Activated CD4-positive, alpha-beta T cell treated with anti-CD3 and anti-CD28 coated beads for 4 hours (primary cell): ENCODE measurements at places on chromosomes 11 and 22.

DNA sequence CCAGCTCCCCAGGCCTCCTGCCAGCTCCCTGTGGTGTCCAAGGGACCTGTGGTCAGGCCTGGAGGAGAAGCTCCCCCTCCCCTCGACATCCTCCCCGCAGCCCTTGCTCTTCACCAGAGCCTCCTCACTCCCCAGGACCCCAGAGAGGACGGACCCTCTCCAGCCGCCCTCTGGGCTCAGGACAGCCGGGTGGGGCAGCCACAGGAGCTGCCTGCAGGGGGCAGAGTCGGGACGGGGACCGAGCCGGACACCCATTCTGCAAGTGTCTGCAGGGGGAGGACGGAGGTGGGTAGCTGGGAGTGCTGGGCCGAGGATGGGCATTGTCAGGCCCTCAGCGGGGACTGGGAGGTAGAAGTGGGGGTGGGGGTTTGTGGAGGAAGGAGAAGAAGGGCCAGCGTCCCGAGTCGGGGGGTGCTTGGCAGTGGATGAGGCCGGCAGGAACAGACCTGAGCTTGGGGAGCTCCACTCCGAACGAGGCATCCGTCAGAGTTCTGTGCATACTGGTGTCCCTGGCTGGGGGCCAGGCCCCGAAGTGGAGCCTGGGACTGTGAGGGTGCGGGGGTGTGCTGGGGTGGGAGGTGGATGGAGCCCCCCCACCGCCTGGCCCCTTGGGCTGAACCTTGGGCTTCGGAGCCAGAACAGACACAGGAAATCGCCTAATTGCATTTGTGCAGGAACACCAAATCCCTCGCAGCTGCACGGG, 15.2 kb downstream of the PRR33 start:
- no peak for DNase-seq

DNA sequence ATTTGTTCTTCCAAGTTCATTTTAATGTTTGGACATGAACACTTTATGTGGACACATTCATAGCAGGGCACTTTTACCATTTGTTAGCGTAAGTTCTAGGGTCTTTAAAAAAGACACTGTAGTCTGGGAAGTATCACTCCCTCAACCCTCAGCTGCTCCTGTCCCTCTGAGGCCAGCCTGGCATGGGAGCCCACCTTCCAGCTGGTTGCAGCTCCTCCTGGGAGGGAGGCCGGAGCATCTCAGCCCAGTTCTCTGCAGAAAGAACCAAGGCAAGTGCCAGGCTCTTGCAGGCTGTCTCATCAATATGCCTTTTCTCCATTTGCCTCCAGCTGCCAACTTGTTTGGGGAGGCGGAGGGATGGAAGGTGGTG, 150.6 kb downstream of the OPCML start:
- no peak for DNase-seq

- no peak for DNase-seq
Observed at GRCh38 chr11:8333376-8333775, 69.7 kb upstream of the LMO1 start.

DNA sequence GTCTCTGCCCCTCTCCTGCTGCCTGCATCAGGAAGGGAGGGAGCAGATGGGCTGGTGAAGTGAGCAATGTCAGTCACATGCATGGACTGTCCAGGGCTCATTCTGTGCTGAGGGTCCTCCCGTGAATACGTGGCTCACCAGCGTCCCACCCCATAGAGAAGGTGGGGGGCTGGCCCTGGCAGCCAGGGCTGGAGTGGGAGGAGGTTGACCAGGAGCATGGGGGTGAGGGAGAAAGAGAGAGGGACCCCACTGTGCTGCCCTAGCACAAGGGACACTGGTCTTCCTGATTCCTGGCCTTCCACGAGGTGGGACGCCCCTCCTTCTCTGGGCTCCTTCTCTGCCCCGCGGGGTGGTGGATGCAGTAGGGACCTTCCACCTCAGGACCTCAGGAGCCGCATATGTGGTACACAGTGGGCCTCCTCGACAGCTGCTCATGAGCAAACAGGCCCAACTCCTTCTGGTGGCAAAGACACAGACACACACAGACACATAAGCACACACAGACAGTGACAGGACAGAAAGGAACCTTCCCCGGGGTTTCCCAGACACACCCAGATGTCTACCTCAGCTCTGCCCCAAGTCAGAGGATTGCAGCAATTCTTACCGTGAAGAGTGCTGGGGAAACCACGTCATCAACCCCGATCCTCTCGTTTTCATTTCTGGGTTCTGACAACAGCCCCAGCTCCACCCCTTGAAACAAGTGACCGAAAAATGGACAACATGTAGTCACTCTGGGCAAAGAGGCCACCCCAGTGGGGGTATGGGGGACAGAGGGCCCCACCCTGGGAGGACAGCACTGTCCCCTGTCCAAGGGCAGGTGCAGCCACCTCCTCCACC, 3.6 kb upstream of the APOBEC3A start:
- DNase-seq: peak; percentile 36

GRCh38 chr11:117978991-117979390, 7.2 kb upstream of the IL10RA start:
- no peak for DNase-seq

- no peak for DNase-seq
Observed at GRCh38 chr22:25959818-25960774, 209.2 kb upstream of the SEZ6L start.

DNA sequence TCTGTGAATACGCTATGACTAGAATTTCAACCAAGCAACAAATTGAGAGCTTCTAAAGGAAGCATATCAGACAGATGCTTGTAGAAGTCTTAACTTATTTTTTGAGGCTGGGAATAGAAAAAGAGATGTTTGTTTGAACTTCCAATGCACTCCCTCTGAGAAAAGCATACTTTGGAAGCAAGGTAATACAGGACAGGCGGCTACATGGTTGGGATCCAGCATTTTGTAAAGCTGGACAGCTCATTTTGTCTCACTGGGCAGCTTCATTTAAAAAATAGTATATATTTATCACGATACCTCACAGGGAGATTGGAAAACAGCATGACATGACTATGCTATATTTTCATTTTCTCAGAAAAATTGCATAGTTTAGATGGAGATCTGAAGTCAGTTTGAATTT, 821.3 kb upstream of the API5 start:
- no peak for DNase-seq

DNA sequence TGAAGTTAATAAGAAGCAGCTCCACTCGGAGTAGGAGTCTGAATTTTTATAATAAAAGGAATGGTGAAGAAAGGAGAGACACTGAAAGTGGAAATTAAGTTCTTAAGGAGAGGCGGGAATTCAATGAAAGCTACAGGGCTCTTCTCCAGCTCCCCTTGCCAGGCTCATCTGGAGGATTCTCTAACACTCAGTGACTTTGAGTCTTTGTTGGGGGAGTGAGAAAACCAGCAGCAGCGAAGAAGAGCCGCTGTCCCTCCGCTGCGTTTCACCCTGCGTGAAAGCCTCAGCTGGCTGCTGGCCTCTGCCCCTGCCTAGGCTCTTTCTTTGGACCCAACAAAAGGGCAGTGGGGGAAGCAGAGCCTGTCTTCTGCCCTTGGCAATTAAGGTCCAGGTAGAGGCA, 113.0 kb downstream of the NTM start:
- DNase-seq: no peak

DNA sequence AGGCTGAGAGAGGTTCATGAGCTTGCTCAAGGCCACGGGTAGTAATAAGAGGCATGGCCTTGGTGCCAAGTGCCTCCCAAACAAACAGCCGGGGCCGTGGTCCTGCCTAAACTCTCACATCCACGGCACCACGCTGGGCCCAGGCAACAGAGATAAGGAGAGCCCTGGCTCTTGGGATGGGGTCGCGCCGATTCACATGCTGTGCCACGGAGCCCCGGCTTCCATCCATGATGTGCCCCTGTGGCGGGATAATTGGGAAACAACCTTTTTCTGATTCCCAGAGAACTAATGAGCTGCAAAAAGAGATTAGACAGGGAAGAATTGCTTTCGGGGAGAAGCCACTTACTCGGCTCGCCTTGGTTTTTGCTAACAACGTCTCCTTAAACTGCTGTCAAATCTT, 22.0 kb downstream of the TP53AIP1 start:
- no peak for DNase-seq

DNA sequence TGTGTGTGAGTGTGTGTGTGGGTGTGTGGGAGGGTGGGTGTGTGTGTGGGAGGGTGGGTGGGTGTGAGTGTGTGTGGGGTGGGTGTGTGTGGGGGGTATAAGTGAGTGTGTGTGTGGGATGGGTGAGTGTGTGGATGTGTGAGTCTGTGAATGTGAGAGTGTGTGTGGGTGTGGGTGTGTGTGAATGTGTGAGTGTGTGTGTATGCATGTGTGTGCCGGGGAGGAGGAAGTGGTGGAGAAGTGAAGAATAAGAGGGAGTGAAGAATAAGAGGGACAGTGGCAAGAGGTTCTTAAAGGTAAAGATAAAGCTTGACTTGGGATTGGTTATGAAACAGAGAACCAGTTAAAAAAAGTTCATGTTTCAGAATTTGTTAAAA, 54.0 kb downstream of the PRR5L start:
- no peak for DNase-seq

DNA sequence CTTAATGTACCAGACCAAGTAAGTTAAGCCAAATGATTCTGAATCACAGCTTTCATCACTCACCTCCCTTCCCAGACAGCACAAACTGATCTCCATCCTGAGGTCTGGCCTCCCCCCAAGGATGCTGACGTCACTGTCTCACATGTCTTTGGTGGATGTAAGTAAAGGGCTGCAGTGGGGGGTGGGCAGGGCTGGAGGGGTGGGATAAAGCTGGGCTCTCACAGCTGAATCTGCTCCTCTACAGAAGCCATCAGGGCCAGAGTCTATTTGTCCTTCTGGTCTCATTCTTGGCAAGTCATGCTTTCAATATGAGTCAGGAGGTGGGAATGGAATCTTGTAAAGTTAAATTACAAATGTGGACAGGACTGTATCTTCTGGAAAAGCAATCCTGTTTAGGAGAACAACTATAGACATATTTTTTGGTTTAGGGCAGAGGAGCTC, 32.7 kb downstream of the P4HA3 start:
- no peak for DNase-seq

- DNase-seq: no peak
Observed at GRCh38 chr22:35274154-35274871, 17.0 kb downstream of the HMGXB4 start.

DNA sequence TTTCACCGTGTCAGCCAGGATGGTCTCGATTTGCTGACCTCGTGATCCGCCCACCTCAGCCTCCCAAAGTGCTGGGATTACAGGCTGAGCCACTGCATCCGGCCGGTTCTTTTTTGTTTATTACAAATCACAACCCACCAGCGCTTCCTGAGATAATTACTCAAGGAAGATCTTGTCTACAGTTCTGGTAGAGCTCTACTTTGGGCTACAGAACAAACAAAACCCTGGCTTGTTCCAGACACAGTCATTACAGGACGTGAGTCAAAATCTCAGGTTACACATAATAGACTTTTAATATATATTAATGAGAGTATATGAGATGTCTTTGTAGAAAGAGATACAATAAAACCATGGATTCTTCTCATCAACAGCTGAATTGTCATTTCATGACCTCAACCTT, 42.8 kb upstream of the NUP50 start:
- DNase-seq: no peak

GRCh38 chr11:69122326-69122629, 33.5 kb upstream of the SMIM38 start:
- DNase-seq: no peak

- no peak for DNase-seq
Observed at GRCh38 chr22:17707526-17707925, 66.7 kb downstream of the BID start.

GRCh38 chr22:39622881-39623367, 52.4 kb downstream of the CACNA1I start:
- DNase-seq: peak; percentile 65

GRCh38 chr11:131816051-131816450, 445.6 kb downstream of the NTM start:
- DNase-seq: no peak

GRCh38 chr11:80722629-80723028, 1281.8 kb upstream of the TENM4 start:
- no peak for DNase-seq

DNA sequence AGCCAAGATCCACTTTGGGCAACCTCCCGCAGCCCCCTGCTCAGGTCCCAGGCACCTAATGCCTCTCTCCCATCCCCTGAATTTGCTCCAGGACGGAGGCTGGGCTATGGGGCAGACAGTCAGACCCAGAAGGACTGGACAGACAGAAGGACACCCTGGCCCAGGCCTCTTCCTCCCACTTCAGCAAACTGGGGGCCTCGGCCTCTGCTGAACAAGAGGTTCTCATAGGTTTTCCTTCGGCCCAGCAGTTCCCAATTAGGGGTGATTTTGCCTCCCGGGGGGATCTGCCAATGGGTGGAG, 3.7 kb downstream of the SPI1 start:
- no peak for DNase-seq

- no peak for DNase-seq
Observed at GRCh38 chr11:126059238-126059781, 3.4 kb downstream of the CDON start.
